H4 (cell line): ENCODE measurements at places on chromosomes 4 and X.

DNA sequence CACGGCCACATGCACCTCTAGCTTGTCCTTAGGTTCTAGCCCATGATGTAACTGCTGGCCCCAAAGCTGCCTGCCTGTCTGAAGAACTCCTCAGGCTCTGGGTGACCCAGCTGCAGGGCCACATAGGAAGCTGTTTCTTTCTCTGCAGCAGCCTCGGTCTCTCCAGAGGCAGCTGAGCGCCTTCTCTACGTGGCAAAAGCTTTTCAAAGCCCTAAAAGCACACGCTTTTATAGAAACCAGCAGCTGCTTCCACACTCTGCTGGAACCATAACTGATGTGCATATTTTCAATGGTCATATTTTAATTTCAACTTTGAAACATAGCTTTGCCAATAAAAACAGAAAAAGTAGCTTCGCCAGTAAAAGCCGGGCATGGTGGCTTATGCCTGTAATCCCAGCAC is 37.4 kb downstream of the FAM53A start:
- DNase-seq: no peak

GRCh38 chrX:66000628-66001272 is 39.1 kb downstream of the VSIG4 start:
- no peak for DNase-seq

DNA sequence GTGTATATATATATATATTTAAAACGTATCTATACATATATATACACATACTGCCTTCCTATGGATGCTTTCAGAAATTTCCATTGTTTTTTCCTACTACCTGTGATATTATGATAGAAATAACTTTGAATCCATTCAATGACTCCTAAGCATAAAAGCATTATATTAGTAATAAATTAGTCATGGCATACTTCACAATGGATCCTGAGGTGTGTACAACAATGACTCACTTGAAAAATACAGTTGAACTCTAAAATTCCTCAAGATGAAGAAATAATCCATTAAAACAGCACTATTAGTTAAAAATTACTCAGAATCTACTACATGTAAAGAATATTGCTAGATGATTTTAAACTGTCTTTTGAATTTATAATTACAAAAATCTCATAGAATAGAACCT is 201.1 kb downstream of the STPG2 start:
- DNase-seq: no peak

DNA sequence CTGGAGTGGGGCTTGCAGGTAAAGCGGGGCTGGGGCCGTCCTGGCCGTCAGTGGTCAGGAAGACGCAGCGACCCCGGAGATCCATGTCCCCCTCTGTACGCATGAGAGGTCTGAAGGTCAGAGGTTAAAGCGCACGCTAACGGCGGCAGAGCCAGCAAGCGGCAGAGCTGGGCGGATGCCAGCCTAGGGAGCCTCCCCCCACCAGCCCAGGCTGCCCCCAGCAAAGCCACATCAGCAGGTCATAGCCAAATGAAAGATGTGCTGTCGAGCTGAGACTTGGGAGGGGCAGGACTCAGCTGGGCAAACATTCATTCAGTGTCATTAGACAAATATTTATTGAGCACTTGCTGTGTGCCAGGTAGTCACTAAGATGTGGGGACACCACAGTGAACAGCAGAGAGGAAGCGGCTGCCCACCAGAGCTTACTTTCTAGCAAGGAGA is 593 bp upstream of the JAKMIP1 start:
- DNase-seq: no peak

GRCh38 chr4:153465140-153465539 is 1.0 kb upstream of the TMEM131L start:
- no peak for DNase-seq

GRCh38 chrX:23246001-23246400 is 88.6 kb upstream of the PTCHD1 start:
- DNase-seq: peak; percentile 51

DNA sequence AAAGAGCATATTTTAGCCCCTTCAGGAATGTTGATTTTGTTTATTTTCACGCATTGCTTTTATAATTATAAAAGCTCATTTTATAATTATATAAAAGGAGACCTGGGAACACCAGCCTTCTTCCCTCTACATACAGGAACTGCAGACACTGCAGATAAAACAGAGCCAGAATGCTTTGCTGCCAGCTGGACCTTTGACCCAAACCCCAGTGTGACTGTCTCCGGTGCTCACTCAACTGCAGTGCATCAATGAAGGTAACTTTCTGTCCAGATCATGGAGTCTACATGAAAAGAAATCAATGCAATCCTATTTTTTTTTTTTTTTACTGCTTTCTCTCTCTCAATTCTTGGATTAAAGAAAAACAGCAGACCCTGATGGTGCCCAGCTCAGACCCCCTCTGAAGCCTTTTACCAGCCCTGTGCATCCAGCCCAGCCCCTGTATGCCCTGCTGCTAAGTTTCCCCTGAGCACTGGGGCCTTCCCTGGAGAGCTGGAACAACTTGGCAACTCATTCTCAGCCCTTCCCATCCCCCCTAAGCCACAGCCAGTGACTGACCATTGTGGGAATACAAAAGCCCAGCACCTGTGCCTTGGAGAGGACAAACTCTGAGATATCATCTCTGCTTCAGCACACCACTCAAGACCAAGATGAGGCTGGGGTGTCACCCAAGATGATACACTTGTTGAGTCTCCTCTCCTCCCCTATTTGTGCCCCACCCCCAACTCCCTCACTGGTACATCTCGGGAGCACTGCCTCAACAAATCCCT is 182.1 kb downstream of the EVC2 start:
- DNase-seq: no peak

- DNase-seq: no peak
Observed at GRCh38 chrX:63354484-63354883, 3.4 kb upstream of the SPIN4 start.

- no peak for DNase-seq
Observed at GRCh38 chr4:38499101-38499500, 164.9 kb upstream of the KLF3 start.

DNA sequence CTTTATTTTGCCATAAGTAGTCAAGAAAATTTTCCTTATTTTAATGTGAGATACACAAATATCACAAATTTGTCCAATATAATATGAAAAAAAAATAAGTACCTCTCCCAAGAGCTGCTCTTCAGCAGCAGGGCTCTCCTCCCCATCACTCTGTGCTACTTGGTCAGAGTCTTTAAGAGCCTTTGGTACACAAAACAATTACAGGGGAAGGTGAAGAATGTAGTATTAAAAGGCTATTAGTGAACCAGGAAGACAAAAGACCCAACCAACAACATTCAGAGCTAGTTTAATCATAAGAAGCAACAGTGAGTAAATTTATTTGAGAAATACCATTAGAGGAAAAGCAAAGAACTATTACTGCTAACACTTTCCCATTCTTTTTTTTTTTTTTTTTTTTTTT is 29.4 kb downstream of the SEC31A start:
- no peak for DNase-seq
